ENCODE measurements at places on chromosomes 16 and 17.

- no peak for DNase-seq
Observed at GRCh38 chr16:84478172-84478947, 26.1 kb downstream of the MEAK7 start.

GRCh38 chr16:87107201-87107600 lies 210.0 kb downstream of the C16orf95 start:
- no peak for DNase-seq

DNA sequence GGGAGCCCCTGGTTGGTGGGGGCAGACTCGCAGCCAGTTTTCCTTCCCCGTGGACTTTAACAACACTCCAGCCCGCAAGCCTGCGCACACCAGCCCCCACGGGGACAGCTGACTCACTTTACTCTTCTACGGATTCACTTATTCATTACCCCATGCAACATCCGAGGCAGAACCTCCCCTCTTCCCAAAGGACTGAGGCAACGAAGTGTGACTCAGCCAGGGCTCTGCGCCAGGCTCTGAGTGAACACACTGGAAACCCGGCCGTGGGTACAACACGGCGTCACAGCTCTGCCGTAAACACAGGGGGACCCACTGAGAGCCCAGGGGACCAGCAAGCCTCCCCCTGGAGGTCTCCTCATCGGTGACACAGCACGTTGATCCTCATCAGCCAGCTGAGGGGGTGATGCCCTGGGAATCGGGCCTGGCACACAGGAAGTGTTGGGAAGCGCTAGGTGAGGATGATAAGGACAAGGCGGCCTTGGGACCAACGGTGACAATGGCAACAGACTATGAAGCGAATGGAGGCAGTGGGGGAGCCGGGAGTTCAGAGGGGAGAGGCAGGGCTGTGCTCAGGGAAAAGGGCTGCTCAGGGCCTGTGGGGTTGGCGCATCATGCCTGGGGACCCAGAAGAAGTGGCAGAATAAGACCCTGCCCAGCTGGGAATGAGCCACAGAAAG lies 14.6 kb downstream of the COTL1 start:
- peak; percentile 21 for DNase-seq

- peak; percentile 26 for DNase-seq
Observed at GRCh38 chr17:74493331-74493833, 26.9 kb downstream of the CD300A start.

DNA sequence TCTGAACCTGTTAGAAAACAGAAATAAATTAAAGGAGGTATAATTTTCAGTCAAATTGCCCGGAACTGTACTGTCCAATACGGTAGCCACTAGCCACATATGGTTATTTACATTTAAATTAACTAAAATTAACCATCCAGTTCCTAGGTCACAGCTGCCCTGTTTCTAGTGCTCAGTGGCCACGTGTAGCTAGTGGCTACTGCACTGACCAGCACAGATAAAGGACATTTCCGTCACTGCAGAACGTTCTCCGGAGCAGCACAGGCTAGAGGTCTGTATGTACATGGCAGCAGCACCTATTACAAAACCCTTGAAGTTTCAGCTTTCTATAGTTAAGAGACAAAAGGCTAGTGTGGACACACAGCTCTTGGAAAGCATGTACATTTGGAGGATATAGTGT lies 33.7 kb downstream of the CPSF4L start:
- no peak for DNase-seq

GRCh38 chr17:601244-601925 lies 113.3 kb downstream of the VPS53 start:
- DNase-seq = no peak

DNA sequence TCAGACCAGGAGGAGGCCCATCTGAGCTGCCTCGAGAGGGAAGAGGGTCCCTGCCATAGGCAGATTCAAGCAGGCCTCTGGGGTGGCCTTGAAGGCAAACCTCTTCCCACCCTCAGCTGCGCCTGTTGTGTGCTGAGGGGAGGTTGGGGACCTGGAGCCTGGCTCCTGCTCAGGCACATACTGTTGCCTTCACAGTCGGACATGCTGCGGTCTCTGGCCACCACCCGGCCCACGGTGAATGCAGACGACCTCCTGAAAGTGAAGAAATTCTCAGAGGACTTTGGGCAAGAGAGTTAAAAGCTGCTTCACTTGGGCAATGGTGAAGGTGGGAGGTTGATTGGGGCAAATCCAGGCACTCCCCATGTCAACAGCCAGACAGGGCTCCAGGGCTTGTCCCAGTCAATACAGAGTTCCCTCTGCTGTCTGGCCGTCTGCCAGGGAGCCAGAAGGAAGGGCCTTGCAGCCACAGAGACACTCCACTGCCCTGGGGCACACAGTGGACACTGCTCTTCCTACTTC lies 6.3 kb downstream of the PDF start:
- DNase-seq = peak; percentile 6

DNA sequence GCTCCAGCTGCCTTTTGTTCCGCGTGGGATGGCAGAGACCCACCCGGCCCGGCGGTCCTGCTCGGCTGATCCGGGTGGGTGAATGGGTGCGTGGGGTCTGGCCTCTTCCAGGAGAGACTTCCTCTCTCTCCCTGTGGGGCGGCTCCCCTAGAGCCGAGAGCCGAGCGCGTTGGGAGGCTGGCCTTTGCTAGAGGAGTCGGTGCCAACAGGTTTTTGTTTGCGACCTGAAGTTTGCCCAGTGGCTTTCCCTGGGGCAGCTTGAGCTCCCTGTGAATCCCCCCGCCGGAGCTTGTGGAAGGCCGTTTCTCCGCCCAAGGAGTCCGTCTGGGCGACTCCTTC lies 970 bp downstream of the EPN2 start:
- no peak for DNase-seq

- DNase-seq = no peak
Observed at GRCh38 chr17:72812823-72813222, 279.7 kb downstream of the SLC39A11 start.

All from nucleus accumbens (tissue), 56 donors.